ENCODE measurements at places on chromosomes 12 and 14. TPM values are rescaled to one million over a fixed set of nuclear protein-coding genes. Genes with fewer than 3 reads are reported as not detected.
A peak's percentile ranks its signal among the peaks of the same experiment; 100 is the strongest.

Gene SSTR1
- not detected for total RNA-seq

Gene SLC24A4
- total RNA-seq, result not detected

Gene GPRC5D
- total RNA-seq, result not detected

Gene TAS2R8
- total RNA-seq, result not detected

Gene DCN
- not detected for total RNA-seq

Gene KLRC1
- not detected for total RNA-seq

- no peak for DNase-seq
Measured at GRCh38 chr12:93853698-93854478, 176.7 kb downstream of the CRADD start.

DNA sequence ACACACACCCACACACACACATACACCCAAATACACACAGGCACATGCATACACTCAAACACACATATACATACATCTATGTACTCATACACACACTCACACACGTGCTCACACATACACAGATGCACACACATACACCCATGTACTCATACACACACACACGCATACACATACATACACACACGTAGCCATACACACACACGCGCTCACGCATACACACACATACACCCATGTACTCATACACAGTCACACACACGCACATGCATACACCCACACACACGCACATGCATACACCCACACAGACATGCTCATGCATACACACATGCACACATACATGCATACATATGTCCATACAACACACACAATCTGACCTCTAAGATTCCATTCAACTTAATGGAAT, 87.7 kb upstream of the ANO2 start:
- DNase-seq, result no peak

DNA sequence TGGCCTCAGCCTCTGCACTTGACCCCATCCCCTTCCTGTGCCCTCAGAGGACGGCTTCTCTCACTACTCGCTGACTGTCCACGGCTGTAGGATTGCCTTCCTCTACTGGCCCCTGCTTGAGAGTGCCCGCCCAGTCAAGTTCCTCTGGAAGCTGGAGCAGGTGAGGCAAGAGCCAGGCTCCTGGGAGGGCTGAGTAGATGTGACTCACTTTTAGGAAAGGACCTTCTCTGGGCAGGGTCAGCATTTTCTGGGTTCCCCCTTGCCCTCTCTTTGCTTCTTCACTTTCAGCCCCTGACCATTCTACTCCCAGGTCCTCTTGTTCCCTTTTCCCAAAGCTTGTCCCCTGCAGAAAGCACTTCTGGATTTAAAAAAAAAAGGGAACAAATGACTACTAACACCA, 7.7 kb downstream of the CLSTN3 start:
- DNase-seq, result no peak

DNA sequence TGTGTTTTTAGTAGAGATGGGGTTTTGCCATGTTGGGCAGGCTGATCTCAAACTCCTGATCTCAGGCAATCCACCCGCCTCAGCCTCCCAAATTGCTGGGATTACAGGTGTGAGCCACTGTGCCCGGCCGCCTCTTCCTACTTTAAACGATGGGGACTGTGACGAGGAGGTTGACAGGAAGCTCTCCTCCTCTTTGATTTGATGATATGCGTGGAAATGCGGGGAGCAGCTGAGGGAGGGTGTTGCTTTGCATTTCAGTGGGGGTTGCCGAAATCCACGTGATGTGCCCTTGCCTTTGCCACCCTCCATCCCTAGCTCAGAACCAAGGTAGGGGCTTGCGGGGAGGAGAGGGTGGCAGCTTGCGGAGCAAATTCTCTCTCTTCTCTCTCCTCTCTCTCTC, 189.6 kb downstream of the AACS start:
- DNase-seq, result no peak

- DNase-seq, result no peak
Measured at GRCh38 chr14:79331830-79332229, 879.5 kb downstream of the DIO2 start.

DNA sequence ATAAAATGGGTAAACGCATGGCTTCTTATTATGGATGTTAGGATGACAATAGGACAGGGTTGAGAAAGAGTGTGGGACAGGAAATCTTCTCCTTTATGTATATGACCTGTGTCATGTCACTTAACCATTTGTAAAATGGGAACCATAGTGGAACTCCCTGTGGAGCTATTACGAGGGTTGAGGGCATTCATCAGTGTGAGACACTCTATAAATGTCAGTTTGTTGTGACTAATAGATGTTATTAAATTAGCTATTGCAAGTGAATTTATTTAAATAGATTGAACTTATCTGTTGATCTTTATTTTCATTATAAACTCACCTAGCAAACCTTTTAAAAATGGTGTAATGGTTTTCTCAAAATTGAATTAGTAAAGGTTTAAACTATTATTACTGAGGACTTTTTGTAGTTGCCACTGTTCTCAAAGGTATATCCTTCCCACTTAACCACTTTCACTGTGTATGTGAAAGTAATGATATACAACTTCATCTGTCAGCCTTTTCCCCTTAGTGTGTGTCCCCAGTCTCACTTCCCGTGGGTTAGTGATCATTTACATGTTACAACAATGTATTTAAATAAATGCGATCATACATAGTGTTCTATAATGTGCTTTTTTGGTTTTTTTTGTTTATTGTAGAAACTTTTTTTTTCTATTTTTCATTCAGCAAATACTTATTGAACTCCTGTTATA, 17.1 kb downstream of the HELB start:
- DNase-seq, result no peak

GRCh38 chr12:104285740-104286515, 17.6 kb upstream of the EID3 start:
- no peak for DNase-seq

DNA sequence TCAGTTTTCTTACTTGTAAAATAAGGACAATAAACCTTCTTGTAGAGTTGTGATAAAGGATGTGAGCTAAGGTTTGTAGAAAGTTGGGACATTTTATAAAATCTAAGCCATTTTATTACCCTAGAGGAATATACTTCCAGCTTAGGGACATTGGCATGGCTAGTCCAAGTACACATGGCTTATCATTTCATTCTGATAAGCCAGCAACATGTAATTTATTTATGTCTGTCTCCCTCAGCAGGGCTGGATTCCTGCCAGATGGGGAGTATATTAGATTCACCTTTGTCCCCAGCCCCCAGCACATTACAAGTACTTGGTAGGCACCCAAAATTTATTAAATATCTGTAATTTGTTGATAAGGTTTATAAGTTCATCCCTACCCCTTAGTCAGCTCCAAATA, 6.3 kb upstream of the ATG14 start:
- DNase-seq, result no peak

DNA sequence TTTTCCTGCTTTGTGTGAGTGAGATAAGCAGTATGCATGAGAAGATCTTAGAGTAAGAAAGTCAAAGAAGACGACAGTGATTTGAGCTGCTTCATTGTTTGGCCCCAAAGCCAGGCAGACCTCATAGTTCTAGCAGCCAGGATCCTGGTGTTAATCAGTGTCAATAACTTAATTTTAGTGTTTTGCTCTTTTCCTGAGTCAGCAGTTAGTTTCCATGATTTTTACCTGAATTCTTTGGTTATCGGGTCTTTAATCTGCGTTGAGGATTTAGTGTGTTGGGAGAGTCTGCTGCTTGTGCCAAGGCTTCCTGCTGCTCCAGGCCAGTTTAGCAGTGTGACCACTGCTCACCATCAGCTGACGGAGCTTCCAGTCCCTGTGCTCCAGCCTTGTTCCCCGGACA, 241.6 kb upstream of the SOX5 start:
- no peak for DNase-seq

- no peak for DNase-seq
Measured at GRCh38 chr14:54651649-54652048, 84.7 kb downstream of the SAMD4A start.

DNA sequence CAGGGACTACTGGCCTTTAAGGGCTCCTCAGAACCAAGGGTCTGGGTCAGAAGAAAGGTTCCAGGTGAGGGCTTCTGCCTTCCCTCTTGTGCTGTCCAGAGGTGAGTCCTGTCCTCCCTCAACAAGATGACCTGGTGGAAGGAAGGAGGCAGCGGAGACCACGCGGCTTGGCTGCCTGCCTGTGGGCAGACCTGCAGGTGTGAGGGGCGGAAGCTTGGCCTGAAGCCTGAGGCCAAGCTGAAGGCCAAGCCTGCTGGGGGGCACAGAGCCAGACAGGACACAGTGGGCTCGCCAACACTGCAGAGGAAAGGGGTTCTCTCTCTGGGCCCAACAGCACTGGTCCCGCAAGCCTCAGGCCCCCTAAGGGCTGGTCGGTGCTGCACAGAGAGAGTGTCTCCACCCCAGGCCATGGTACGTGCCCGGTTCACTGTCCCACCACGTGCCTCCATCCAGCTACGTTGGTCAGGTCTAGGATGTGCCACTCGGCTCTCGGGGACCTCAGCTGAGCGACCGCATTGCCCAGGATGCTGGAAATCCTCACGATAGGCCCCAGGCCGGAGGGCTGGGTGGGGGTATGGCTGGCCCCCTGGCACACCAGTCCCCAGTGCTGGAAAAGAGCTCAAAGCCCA, 170.0 kb upstream of the PRMT8 start:
- DNase-seq, result no peak

DNA sequence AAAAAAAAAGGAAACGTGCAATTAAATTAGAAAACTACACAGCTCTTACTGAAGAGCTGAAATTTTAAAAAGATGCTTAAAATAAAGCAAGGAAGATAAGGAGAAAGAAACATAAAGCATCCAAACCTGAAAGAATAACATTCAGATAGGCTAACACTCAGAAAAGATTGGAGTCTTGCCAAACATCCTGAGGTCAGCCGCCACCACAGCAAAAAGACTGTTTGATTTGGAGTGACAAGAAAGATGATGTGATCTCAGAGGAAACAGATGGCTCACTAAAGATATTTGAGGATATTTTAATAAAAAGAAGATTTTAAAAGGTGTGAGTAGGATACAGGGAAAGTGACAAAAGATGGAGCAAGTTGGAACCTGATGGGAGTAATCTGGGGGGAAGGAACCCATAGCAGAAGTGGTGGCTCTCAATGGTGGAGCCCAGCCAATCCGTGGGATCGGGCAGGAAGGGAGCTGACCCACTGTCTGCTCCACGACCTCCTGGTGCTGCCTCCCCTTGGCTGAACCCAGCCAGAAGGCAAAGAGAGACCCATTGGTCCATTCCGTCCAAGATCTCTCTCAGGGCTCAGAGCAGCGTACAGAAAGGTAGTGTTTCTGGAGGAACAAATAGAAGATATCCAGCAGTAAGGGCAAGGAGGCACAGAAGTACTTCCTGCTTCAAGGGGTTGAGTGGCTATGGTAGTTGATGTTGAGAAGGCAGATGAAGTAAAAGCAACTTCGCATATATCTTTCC, 469.6 kb downstream of the RGS6 start:
- peak; percentile 13 for DNase-seq

- no peak for DNase-seq
Measured at GRCh38 chr14:51951656-51952055, 37.7 kb upstream of the RTRAF start.

GRCh38 chr12:98256830-98257229, 258.6 kb upstream of the TMPO start:
- DNase-seq, result no peak

All from CD4-positive, CD25-positive, alpha-beta regulatory T cell (primary cell).